ENCODE measurements at places on chromosomes 2 and 18. TPM values are rescaled to one million over a fixed set of nuclear protein-coding genes. Genes with fewer than 3 reads are reported as not detected.

Gene SETBP1
- total RNA-seq = 5.5 TPM

Gene LOXL3
- total RNA-seq = 93.6 TPM

DNA sequence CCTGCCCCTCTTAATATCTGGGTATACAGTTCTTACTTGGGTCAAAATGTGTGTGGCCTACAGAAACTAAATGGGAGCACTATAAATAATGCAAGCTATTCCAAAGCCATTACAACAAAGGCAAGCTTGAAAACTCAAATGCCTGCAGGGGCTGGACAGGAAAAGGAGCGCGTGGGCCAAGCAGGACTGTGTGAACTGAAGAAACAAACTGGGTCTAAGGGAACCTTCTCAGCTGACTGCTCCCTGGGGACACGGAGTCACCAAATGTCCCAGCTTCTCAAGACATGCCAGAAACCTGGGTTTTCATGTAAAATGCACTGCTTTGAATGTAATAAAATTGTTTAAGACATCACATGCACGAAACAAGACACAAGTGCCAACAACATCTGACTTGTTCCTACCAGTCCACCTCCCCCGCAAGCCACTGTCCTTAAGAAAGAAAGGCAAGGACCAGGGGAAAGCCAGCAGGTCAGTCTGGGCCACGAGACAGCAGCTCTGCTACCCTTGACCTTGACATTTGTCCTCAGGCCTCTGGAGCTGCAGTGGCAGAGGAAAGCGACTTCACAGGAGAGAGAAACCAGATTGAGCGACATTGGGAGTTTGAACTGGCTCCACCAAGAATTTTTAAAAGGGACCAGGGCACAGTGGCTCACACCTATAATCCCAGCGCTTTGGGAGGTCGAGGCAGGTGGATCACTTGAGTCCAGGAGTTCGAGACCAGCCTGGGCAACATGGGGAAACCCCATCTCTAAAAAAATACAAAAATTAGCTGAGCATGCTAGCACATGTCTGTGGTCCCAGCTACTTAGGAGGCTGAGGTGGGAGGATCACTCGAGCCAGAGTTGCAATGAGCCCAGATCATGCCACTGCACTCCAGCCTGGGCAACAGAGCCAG lies 89.7 kb upstream of the SH3BP4 start:
- DNase-seq = peak; percentile 73

- DNase-seq = no peak
These were observed 120.1 kb upstream of the PXDN start for GRCh38 chr2:1864301-1864980.

Gene CAPN14
- 0.96 TPM for total RNA-seq

- DNase-seq = no peak
These were observed 80.5 kb downstream of the VRK2 start for GRCh38 chr2:58127111-58127510.

Gene CIDEA
- not detected for total RNA-seq

DNA sequence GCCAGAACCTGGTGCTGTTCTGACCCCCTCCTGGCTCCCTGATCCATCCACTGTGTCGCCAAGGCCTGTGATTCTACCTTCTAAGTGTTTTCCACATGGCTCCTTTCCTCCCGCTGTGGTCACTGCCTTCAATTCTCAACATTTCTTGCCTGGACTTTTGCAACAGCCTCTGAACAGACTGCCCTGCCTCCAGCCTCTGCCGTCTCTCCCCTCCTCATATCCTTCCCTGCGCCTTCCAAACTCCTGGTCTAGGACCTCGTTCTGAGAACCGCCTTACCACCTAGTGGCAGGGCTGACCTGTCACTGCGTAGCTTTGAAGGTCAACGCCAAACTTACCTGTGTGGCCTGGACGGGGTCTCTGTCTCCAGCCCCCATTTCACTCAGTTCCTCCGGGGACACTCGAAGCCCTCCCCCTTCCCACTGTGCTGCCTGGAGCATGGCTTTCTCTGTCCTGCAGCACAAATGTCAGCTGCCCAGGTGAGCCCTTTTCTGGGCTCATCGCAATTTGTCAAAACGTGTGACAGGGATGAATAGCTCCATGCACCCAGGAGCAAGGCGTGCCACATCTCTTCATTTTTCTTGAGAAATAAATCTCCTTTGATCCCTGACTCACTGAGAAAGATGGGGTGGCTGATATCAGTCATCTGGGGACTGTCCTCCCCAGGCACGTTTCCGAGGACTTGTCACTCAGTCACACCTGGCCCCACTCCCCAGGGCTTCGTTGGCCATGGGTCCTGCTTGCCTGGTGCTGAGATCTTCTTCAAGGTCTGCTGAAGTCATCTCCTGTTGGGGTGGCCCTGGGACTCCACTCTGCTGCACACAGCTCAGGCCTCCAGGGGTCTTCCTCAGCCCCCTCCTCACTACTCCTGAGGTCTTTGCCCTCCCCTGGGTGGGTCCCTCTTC lies 46.7 kb downstream of the LDLRAD4 start:
- DNase-seq = no peak

DNA sequence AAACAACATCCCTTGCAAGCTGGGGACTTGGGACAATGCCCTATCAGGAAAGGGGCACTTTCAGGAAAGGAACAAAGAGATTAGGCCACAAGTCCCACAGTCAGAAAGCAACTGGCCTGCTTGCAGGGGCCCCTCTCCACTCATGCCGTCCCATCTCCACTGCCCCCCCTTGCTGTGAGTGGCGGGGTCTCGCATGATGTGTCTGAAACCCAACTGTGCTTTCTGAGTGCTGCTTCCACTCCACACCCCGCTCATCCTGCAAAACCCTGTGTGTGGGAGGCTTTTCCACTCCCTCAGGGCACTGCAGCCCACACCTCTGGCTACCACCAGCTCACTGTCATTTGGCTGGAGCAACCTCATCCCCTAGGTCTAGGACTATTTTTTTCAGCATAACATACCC lies 7.9 kb downstream of the HS6ST1 start:
- DNase-seq = no peak

Gene ALPG
- total RNA-seq = not detected

Gene SIX3
- not detected for total RNA-seq

Gene PRKAG3
- not detected for total RNA-seq

DNA sequence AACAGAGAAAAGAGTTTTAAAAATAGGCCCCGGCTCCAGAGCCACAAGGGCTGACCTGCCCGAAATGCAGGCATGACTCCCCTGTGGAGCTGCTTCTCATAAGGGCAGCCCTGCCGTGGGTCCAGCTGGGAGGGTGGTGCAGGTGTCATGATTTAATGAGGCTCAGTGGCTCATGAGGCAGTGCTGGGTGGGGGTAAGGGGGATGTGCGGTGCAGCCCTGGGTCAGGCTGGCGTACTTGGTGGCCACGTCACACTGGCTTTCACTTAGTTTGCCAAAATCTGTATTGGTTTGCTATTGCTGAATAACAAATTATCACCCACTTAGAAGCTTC lies 33.6 kb downstream of the HJURP start:
- no peak for DNase-seq

GRCh38 chr2:140269000-140269399 lies 1488.8 kb upstream of the NXPH2 start:
- DNase-seq = no peak

GRCh38 chr18:77701977-77702376 lies 452.3 kb downstream of the GALR1 start:
- DNase-seq = no peak

DNA sequence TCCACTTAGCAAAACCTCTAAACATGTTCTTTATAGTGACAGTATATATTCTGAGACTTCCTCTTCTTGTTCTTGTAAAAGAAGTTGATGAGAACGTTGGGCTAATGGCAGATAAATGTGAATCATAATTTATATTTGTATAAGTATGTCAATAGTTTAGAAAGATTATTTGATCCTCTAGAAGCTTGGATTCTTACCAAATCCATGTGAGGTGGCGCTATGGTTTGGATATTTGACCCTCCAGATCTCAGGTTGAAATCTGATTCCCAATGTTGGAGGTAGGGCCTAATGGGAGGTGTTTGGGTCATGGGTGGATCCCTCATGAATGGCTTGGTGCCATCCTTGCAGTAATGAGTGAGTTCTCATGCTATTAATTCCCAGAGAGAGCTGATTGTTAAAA lies 29.8 kb upstream of the SCN1A start:
- DNase-seq = no peak

- peak; percentile 48 for DNase-seq
These were observed 679 bp downstream of the PTMA start for GRCh38 chr2:231708773-231709635.

Gene POTEI
- total RNA-seq = not detected

DNA sequence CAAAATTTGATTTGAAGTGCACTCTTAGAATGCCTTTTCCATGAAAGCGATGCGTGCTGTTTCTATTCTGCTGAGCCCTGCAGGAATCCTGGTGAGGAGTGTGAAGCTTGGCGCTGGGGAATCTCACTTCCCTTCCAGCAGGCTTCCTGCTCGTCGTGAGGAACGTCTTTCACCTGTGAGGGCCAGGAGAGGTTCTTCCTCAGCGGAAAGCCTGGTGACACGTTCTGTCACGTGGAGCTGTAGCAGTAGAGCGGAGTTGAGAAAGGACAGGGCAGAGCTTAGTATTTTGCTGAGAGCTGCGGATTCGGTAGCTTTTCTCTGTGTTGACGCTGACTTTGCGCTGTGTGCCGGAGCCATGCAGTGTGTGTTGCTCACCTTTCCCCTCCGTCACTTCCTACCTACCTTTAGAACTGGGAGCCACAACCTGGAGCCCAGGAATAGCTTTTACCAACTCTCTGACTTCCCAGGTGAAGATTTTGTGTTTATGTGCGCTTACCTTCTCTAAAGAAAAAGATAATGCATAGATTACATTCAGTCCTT lies 294.8 kb downstream of the PTGR3 start:
- no peak for DNase-seq

DNA sequence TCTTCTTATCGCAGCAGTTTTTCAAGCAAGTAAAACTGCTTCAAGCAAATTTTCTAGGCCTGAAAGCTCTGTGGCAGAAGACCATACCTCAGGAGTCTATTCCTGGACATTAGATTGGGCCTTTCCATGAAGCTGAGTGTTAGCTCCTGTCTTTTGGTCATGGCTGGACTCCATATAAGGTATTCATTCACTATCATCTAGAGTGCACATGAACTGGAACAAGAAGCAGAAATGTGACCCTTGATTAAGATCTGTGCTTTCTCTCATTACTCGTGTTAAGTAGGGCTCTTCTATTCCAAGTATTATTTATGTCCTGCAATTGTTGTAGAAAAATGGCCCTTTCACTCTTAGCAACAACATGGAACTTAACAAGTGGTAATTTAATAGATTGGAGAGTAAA lies 5.9 kb upstream of the GULP1 start:
- DNase-seq = no peak

Gene ITGA6
- 61.8 TPM for total RNA-seq

GRCh38 chr18:49547701-49548100 lies 14.2 kb upstream of the LIPG start:
- no peak for DNase-seq

Gene M1AP
- not detected for total RNA-seq

DNA sequence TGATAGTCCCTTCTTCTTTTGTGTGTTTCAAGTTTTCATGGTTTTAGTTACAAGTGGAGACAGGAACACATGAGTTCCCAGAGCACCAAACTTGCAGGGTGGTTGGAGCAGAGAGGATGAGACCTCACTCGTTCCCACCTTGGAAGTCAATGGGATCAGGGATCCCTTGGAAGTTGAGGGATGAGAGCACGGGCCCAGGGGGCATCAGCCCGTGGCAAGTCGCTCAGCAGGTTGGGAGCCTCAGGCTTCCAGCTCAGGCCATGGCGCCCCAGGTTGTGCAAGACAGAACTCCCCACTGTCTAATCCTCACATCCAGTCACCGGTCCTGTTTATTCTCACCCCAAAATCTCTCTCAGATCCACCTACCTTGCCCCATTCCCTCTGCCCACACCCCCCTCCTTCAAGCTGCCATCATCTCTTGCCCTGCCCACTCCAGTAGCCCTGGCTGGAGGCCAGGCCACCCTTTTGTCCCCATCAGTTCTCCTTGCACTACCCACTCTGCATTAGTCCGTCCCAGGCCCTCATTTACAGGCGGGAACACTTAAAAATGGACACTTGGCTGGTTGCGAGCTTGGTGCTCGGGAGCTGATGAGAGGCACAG lies 37.6 kb upstream of the FOSL2 start:
- DNase-seq = no peak

DNA sequence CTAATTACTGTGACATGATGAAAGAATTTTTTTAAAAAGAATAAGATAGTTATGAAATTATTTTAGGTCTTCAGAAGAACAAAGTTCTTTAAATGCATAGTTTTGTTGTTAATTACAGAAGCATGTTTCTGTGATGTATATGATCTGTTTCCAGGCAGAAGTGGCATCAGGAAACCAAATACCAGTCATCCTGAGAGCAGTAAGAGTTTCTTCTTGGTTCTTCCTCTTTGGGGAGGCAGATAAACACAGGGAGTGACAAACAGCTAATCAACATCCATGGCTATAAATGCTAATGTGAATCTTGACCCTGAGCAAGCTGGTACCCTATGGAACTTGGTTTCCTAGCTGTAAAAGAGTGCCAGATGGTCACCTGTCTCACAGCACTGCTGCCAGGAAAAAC lies 29.2 kb downstream of the WIPF1 start:
- no peak for DNase-seq

DNA sequence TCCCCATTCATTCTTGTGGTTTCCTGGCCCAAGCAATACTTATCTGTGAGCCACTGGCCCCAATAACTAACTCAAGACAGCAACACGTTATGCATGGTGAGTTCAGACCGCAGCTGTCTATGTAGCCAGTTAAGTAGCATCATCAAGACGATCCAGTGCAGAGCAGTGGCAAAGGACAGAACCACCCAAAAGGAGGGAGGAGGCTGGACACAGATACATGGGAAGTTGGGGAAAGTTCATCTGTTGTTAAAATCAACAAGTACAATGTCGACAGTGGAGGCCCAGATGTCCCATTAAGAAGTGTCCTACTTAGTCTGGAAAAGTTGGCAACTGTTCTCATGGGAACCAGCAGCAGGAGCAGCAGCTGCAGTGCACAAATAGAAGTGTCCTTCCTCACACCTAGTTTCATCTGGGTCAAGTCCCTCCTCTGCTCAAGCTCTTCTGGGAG lies 106.9 kb upstream of the THOC1 start:
- DNase-seq = peak; percentile 51

DNA sequence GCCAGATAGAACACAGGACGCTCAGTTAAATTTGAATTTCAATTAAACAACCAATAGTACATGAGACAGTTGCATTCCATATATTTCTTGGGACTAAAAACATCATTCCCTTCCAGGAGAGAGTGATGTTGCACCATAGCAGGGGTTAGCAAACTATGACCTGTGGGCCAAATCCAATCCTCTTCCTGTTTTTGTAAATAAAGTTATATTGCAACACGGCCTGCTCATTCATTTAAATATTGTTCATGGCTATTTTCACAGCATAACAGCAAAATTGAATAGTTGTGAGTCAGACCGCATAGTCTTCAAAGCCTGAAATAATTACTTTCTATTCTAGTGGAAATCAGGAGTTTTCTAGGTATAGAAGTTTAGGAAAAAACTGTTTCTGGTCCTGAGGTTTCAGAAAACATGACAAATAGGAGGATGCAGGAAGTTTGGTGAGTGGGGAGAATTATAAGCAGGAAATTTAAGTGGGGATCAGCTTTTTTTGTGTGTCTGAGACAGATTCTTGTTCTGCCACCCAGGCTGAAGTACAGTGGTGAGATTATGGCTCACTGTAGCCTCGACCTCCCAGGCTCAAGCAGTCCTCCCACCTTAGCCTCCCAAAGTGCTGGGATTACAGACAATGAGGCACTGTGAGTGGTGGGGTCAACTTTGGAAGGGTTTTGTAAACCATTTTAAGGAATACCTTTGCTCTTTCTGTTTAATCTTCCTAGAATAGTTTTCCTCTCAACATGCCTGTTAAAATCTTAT lies 131.5 kb downstream of the SOCS6 start:
- peak; percentile 63 for DNase-seq
